Fibroblast of skin of left biceps (primary cell): ENCODE measurements at places on chromosomes 4 and X.

- no peak for DNase-seq
Observed at GRCh38 chr4:67229148-67229547, 316.2 kb downstream of the CENPC start.

DNA sequence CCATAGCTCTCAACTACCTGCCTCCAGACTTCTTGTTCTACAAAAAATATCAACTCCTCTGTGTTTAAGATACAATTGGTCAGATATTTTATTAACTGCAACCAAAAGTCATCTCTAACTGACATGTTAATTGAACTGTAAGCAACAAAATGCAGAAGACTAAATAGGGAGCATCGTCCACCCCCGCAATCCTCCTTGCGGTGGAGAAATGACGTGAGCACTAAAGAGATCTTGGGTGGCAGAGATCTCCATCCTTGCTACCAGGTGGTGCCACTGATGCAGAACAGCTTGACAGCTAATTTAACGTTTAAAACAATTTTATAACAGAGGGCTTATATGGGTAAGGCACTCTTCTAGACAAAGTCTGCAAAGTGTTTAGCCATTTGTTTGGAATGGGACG lies 164.4 kb upstream of the FTHL17 start:
- DNase-seq: no peak

- DNase-seq: no peak
Observed at GRCh38 chrX:127621780-127622179, 430.4 kb downstream of the ACTRT1 start.

DNA sequence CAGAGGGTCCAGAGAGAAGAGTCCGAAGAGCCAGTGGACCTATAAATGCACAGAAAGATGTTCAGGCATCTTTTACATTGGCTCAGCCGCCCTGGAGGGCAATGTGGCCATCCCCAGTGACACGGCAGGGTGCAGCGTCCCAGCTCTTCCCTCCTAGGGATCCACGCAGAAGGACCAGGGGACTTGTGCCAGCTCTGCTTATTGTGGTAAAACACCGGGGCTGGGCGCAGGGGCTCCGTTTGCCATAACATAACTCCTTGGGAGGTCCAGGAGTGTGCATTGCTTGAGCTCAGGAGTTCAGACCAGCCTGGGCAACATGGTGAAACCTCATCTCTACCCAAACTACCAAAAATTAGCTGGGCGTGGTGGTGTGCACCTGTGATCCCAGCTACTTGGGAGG lies 70.2 kb downstream of the CPZ start:
- DNase-seq: no peak

GRCh38 chrX:147573266-147573665 lies 338.5 kb upstream of the FMR1 start:
- no peak for DNase-seq

- no peak for DNase-seq
Observed at GRCh38 chr4:109764789-109765402, 35.0 kb upstream of the PLA2G12A start.

DNA sequence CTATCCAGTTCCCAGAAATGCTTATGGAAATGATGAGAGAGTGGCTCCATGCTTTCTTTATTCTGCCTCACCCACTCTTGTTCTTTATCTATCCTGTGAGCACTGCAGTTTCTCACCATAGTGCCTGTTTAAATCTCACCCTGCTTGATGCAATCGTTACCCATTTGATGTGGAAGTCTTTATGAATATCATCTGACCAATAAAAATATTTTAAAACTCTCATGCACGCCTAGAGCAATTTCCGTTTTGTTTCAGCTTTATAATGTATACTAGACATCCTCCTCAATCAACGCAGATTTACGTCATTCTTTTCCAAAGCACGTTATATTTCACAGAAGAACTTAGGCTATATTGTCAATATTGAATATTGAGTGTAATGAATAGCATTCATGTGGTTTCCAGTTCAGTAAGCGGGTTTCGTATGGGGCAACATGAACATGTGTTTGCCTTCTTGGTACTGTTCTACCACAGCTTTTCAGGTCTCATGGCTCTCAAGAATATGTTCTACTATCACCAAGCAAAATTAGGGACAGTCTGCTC lies 32.9 kb downstream of the GPM6A start:
- DNase-seq: no peak

DNA sequence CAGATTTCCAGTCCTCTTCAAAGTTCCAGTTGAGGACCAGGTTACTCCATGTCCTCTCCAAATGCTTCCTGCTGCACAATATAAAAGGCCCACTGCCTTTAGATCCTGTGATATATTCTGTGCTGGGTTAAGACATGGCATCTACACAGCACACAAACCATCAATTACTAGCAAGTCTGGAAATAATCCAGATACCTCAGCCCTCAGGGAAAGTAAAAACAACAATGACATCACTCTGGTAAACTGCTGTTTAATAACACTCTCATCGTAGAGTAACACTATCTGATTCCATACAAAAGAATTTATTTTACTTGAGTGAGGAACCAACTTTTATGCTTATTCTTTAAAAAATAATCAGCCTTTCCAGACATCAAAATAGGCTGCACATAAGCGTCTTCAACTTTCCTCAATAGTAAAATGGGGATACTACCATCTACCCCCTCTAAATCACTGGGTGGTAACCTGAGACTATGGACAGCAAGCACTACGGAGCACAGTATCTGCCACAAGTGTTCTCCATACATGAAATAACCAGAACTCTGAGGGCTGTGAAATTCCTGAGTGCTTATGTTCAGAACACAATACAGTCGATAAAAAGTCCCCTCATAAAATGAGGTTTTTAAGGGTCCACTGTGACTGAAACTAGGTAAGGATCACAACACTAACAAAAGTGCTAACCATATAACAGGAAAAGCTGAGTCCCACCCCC lies 53.4 kb downstream of the ABCG2 start:
- peak; percentile 27 for DNase-seq

- no peak for DNase-seq
Observed at GRCh38 chrX:65750674-65751469, 83.4 kb downstream of the MSN start.

GRCh38 chr4:2583517-2583916 lies 47.1 kb downstream of the FAM193A start:
- DNase-seq: no peak

- peak; percentile 8 for DNase-seq
Observed at GRCh38 chr4:186021461-186022167, 47.3 kb upstream of the TLR3 start.

GRCh38 chrX:103488794-103489193 lies 30.5 kb downstream of the RAB40A start:
- DNase-seq: no peak

GRCh38 chr4:80610845-80611677 lies 275.5 kb downstream of the CFAP299 start:
- DNase-seq: peak; percentile 20

DNA sequence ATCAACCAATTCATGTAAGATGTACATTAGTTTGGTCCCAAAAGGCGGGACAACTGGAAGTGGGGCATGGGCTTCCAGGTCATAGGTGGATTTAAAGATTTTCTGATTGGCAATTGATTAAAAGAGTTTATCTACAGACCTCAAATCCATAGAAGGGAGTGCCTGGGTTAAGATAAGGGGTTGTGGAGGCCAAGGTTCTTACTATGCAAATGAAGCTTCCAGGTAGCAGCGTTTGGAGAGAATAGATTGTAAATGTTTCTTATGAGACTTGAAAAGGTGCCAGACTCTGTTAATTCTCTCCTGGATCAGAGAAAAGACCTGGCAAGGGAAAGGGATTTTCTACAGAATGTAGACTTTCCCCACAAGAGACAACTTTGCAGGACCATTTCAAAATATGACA lies 2.4 kb downstream of the MGST2 start:
- no peak for DNase-seq

DNA sequence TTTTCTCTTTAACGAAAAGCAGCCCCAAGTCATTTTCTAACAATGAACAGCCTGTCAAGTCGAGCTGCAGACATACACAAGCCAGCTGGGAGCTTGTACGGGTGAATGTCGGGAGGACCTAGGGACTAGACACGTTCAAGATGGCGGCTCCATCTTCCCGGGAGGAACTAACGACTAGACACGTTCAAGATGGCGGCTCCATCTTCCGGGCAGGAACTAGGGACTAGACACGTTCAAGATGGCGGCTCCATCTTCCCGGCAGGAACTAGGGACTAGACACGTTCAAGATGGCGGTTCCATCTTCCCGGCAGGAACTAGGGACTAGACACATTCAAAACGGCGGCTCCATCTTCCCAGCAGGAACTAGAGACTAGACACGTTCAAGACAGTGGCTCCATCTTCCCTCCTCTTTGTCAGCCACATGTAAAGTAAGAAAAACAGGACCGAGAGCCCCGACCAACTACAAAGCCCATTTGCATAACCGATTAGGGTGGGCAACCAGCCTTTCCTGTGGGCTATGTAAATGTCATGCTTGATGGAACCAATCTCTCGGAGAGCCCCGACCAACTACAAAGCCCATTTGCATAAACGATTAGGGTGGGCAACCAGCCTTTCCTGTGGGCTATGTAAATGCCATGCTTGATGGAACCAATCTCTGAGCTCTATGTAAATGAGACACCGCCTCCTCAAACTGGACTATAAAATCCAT lies 175.5 kb downstream of the DHRSX start:
- no peak for DNase-seq

DNA sequence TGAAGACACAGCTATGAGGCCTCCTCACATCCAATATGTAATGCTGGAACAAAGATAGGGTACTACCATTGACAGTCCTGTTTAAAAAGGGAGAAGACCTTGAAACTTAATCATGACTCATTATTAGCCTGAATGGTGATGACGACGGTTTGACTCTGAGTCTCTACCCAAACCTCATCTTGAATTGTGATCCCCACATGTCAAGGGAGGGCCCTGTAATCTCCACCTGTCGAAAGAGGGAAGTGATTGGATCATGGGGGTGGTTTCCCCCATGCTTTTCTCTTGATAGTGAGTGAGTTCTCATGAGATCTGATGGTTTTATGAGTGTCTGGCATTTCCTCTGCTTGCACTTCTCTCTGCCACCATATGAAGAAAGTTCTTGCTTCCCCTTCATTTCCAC lies 395.3 kb upstream of the CPEB2 start:
- no peak for DNase-seq

GRCh38 chrX:12372111-12372510 lies 233.8 kb downstream of the FRMPD4 start:
- DNase-seq: peak; percentile 31

DNA sequence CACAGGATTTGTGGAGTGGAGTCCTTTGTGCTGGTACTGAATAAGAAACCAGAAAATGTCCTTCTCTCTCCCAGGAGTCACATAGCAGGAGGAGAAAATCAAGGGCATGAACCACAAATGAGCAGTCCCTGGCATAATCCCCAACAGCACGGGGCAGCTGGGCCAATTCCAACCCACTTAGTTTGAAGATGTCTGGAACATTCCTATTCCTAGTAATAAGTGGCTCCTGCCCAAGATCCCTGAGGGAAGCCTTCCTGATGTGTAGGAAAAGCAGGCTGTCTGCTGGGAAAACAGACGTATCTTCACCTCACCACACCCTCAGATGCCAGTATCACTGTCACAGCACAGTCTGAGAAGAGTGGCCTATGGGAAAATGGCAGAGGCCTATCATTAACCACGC lies 182.8 kb upstream of the MAP3K15 start:
- no peak for DNase-seq

DNA sequence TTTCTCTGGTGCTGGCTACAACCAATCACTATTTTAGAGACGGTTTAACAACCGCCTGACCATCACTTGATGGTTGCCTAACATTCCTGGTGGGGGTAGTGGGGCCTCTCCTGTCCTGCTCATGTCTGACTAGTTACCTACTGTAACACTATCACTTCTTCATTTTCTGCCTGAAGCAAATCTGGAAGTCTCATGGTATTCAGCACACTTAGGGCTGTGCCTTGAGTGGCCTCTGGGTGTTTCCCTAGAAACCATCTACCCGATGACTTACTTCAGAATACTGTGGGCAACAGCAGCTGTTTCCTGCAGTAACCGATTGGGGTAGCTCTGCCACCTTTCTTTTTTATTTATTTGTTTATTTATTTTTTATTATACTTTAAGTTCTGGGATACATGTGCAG lies 880.1 kb upstream of the INTU start:
- no peak for DNase-seq

DNA sequence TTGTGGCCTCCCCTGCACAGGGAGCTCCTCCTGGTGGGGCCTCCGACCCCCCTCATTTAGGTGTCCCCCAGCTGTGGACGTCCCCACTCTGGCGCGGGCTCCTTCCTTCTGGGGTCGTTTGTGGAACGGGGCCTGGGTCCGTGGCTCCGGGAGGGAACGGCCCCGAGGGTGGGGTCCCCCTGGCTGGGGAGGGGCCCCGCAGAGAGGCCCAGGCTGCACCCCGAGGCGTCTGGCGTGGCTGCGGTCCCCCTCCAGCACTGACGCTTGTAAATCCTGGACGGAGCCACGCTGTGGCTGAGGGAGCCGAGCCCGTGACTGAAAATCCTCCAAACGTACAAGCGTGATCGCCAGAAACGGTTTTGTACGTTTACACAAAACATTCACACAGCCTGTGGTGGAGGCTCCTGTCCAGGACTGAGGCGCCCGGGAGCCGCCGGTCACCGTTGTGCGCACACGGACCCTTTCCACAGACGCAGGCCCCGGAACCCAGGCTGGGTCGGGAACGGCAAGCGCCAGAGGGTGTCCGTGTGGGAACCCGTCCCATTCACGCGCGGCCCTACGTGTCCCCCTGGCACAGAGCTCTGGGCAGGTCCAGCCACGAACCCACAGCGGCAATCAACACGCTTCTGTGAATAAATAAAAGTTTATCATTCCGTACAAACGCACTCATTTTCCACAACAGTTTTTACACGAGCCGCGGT lies 15.2 kb upstream of the GTPBP6 start:
- DNase-seq: no peak

GRCh38 chr4:107552306-107552705 lies 167.7 kb downstream of the PAPSS1 start:
- no peak for DNase-seq

DNA sequence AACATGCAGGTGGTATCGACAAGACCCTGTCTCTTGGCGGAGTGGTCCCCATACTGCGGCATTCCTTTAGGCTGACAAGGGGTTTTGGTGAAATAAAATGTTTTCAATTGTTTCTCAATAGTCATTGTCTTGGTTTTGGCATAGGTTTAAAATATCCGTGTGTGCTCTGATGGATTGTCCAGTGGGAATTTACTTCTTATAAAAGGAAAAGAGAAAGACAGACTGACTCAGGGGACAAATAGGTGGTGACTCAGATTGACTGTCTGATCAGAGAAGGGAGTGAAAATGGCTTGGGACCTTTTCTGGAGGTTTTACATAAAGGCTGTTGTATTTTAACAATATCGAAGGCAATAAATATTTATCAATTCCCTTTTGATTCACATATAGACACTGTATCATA lies 129.8 kb downstream of the SORBS2 start:
- peak; percentile 4 for DNase-seq

- no peak for DNase-seq
Observed at GRCh38 chrX:107728371-107729099, 47.1 kb downstream of the TSC22D3 start.

GRCh38 chrX:24241822-24242648 lies 71.8 kb downstream of the SUPT20HL2 start:
- DNase-seq: no peak

GRCh38 chr4:66849596-66849995 lies 695.7 kb downstream of the CENPC start:
- no peak for DNase-seq
